ENCODE measurements at places on chromosomes 4 and X. TPM values are rescaled to one million over a fixed set of nuclear protein-coding genes. Genes with fewer than 3 reads are reported as not detected.

- DNase-seq, result no peak
Observed at GRCh38 chrX:40085102-40085551, 12.6 kb downstream of the BCOR start.

The GYPB gene
- not detected for total RNA-seq

DNA sequence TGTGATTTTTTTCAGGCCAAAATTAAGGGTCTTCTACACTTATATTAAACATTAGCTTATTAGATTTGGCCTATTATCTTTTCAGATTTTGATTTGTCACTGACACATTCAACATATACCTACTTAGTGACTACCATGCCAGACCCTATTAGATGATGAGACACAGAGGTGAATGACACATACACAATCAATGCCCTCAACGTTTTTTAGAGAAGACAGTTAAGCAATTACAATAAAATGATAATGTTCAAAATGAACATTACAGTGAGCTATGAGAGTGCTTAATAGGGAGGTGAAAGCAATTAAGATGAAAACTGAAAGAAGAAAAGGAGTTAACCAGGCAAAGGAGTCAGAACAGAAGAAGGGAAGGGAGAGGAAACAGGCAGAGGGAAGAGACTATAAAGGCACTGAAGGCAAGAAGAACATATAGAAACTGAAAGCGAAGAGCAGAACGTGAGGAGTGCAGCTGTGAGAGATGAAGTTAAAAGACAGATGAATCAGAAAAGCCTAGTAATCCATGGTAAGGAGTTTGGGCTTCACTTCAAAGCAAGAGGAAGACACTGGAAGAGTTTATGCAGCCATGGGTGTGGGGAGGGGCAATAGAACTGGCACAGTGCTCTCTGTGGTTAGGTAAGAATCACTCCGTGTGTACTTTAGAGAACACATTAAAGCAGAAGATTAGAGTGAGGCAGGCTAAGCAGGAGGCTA lies 119.0 kb downstream of the REELD1 start:
- no peak for DNase-seq

DNA sequence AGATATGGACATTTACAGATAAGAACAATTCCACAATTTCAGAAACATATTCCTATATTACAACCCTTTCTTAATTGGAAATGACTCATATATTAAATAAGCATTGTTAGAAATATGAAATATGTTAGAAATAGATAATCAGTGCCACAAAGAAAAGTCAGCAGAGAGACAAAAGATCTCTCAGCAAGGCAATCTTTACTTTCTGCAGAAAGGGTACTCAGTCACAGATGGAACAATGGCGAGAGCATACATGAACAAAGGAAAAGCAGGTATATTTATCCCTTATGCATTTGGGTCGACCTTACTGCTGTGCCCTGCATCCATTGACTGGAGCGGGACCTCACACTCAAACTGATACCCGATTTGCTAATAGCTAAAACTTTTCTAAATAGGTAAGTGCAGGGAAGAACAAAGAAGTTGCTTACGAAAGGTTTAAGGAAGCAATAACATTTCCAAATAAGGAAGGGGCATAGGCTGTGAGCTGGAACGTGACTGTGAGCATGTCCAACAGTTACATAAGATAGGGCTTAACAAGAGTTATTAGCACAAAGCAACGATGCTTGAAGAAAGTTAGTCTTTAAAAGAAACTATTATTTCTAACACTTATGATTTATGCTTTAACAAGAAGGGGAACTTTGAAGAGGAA lies 40.8 kb downstream of the MGARP start:
- no peak for DNase-seq

DNA sequence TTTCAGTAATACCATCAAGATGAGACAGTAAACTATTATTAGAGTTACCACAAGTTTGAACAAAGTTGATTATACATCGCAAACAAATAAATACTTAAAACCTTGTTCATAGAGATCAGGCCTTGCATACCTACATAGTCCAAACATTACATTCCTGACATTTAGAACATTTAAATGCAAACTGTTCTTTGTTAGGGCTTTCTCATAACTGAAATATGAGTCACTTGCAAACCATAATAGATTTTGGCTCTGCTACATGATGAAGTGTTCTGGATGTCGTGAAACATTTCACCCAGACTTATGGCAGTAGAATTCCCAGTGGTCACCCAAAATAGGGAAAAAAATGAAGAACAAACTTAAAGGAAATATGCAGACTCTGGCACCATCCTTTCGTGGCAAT lies 75.0 kb downstream of the FAT4 start:
- no peak for DNase-seq

GRCh38 chrX:139834879-139835278 lies 98.0 kb downstream of the ATP11C start:
- no peak for DNase-seq

DNA sequence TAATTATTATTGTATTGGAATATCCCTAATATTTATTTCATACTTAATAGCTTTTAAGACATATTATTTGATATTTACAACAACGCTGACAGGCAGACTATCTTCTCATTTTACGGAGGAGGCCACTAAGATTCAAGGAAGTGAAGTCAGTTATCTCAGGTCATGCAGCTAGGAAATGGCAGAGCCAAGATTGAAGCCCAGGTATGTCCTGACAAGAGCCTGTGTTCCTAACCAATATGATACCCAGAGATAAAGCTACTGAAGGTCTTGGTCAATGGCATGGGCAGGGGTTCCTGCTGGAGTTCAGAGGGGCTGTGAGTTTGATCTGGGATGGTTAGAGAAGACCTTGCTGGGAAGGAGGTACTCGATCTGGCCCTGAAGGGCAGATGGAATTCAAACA lies 47.1 kb downstream of the ARHGEF6 start:
- no peak for DNase-seq

DNA sequence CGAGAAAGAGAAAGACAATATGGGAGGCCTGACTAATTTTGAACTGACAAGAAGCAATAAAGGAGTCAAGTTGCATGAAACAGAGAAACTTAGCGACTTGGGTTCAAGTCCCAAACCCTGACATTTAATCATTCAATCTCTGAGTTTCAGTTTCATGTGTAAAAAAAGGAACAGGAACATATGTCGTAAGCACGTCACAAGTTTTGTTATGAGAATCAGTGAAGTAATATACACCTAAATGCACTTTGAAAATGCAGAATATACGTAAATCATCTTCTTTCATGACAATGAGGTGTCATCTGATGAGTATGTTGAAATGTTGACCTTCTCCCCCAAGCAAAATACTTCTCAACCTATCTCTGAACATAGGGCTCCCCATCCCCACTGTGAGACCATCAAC lies 10.4 kb downstream of the ACOT9 start:
- DNase-seq, result no peak

The DRP2 gene
- total RNA-seq, result not detected

The ANKRD50 gene
- 0.36 TPM for total RNA-seq

The SMIM10L2A gene
- 1.3 TPM for total RNA-seq

DNA sequence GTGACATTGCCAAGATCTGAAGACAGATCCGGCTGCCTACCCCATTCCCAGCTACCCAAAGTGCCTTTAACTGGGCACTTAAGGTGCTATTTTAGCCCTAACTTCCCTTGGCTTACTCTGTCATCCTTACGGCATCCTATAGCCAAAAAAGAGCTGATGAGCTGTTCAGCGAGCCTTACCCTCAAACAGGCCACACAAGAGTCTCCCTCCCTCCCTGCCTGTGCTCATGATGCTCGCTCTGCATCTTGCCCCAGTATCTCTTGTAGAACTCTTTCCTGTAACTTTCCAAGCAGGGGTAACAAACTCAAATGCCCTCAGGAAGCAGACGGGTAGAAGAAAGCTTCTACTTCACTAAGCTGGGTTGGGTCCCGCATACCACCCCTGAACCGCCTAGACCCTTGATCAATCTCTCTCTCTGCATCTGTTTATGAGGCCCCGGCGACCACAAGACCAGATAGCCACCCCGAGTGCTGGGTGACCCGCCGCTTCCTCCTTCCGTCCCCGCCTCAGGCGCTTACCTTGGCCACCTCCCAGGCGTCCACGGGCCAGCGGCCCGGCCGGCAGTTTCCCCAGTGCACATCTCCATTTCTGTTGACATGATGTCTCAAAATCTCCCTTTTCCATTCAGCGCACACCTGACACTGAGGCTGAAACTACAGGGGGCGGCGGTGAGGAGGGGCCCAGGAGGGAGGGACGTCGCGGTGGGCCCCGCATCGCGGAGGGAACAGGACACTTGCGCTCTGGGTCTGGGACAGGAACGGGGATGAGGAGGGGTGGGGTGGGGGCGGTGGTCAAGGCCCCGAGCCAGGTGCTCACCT lies 663 bp downstream of the CXorf38 start:
- peak; percentile 3 for DNase-seq

DNA sequence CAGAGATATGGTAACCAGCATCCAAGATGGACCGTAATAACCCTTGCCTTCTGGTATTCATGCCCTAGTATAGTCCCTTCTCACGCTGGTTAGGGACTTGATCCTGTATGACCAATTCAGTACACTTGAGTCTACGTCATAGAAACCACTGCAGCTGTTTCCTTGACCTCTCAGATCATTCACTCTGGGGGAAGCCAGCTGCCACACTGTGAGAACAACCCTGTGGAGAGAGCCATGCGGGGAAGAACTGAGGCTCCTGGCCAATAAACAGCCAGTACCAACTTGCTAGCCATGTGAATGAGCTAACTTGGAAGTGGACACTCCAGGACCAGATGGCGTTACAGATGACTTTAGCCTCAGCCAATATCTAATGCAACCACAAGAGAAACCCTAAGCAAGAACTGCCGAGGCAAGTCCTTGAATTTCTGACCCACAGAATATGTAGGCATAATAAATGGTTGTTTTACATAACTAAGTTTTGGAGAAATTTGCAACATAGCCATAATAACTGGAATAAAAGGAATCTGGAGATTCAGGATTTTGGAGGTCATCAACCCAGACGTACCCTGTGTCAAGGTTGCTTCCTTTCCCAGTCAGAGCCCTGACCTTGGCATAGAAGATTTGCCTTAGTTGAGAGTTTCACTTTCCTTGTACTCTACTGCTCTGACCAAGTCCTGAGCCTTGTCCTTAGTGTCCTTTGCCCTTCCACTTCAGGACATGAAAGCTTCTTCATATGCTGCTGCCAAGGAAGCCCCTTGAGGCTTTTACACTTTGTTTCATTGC lies 87.3 kb upstream of the ZNF81 start:
- no peak for DNase-seq

GRCh38 chr4:121597346-121597934 lies 99.3 kb downstream of the ANXA5 start:
- no peak for DNase-seq

The CFP gene
- 18.3 TPM for total RNA-seq

DNA sequence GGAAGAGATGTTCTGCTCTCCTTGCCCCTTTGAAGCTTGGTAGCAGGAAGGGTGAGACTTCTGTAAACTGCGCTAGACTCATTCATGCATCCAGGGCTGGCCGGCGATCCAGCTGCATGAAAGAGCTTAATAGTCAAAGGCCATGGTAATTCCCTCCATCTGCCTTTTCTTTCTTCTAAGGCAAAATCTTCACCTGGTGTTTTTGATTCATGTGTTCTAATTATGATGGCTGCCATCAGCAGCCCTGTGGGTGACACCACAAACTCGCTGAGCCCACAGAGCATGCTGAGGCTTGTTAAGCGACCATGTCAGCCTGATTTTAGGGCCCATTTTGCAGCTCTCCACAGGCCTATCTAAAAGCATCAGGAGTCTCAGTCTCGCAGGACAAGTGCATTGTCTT lies 450.1 kb upstream of the TENM3 start:
- no peak for DNase-seq

DNA sequence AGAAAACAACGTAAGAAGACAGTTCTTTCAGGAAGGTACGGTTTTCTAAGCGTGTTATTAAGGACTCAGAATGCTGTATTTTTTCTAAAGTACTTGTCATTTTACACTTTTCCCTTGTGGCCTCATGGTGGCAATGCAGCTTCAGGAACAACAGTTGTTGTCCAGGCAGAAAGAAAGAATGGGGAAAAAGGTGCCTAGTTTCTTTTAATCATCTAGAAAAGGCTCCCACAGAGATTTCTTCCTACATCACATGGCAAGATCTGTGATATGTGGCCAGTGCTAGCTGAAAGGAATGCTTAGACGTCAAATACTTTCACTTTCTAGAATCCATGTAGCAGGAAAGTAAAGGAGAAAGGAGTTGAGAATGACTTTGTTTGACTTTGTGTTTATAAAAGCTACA lies 49.0 kb upstream of the TRAM1L1 start:
- no peak for DNase-seq

The FABP2 gene
- not detected for total RNA-seq

DNA sequence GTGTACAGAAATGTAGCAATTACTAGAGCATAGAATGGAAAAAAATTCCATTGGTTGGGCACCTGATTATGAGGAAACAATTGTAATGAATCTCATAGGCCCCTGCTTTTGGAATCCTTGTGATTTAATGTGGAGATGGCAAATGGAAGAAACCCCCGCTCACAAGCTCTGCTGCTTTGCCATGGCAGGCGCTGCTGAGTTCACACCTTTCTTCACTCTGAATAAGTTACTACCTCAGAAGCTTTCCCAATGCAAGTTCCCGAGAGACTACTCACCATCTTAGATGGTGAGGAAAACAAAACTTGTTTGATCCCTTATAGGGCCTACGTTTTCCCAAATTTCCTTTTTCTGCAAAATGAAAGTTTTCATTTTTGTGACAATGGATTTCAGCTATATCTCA lies 266.6 kb upstream of the TAPT1 start:
- no peak for DNase-seq

- no peak for DNase-seq
Observed at GRCh38 chr4:81213671-81214070, 1.4 kb downstream of the PRKG2 start.

- DNase-seq, result no peak
Observed at GRCh38 chr4:61373901-61374440, 173.8 kb downstream of the ADGRL3 start.

GRCh38 chrX:31609130-31609529 lies 537.3 kb upstream of the FTHL17 start:
- DNase-seq, result no peak

All from CD4-positive, alpha-beta T cell (primary cell).